ENCODE measurements at places on chromosomes 1 and 21.

DNA sequence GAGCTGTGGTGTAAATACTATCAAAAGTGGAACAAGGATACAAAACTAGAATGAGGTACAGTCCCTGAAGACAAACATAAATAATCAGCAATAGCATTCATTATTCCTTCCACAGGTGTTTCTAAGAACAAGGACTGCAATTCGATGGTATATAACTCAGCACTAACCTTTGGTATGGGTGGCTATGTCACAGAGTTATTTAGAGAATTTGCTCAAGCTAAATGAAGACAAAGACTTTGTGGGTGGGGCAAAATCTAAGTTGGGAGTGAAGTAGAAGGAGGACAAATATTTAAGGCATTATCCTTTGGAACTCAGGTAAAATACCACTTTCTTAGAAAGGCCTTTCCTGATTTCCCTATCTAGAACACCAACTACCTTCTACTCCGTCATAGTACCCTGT, 51.5 kb upstream of the CNN3 start:
- DNase-seq, result no peak

DNA sequence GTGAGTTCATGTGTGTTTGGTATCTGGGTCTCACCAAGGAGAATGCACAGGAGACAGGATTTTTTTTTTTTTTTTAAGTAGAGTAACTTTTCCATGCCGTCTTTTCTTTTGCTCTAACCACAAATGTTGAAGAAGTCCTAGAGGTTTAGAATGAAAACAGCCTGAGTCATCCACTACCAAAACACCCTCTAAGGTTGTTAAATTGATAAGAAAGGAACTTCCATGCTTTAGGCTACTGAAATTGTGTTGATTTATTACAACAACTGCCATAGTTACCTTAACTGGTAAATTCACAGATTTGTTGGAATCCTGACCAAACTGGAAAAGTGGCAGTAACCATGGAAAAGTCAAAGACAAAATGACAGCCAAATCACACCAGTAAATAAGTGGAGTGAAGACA, 375.6 kb downstream of the AMY1C start:
- DNase-seq, result no peak

DNA sequence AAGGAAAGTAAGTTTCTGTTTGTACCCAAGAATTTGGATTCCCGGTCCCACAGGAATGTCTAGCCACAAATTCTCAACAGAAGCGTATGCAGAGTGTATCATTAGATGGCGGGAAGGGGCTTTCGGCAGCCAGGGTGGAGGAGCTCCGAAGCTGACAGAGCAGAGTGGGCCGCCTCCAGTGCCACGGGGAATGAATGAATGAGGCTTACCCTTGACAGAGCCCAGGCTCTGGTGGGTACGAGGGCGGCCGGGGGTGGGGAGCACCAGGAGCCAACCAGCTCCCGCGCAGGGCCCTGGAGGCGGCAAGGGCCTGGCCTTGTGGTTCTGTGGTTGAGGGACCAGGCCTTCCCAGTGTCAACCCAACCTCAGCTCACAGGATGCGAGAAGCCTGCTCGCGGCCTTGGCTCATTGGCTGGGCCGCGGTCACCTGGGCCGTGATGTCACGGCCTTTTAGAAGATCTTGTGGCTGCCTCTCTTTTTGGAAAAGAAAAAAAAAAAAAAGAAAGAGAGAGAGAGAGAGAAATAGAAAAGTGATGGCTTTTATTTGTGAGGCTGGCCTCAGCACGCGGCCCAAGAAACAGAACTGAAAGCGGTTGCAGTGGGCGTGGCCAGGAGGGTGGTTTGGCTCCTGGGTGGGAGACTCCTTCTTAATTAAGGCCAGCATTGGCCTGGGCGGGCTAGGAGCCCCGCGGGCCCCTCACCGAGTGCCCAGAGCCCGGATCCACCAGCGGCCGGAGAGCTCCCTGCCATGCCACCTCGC, 34.9 kb upstream of the RUNX3 start:
- DNase-seq, result peak; percentile 75

DNA sequence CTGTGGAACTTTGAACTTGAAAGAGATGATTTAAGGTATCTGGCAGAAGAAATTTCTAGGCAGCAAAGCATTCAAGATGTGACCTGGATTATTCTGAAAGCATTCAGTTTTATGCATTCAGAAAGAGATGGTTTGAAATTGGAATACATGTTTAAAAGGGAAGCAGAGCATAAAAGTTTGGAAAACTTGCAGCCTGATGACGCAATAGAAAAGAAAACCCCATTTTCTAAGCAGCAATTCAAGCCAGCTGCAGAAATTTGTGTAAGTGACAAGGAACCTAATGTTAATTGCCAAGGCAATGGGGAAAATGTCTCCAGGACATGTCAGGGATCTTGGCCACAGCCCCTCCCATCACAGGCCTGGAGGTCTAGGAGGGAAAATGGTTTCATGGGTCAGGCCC, 354.0 kb downstream of the ZNF326 start:
- no peak for DNase-seq

- no peak for DNase-seq
These were observed 83.5 kb downstream of the SYF2 start for GRCh38 chr1:25148673-25149300.

DNA sequence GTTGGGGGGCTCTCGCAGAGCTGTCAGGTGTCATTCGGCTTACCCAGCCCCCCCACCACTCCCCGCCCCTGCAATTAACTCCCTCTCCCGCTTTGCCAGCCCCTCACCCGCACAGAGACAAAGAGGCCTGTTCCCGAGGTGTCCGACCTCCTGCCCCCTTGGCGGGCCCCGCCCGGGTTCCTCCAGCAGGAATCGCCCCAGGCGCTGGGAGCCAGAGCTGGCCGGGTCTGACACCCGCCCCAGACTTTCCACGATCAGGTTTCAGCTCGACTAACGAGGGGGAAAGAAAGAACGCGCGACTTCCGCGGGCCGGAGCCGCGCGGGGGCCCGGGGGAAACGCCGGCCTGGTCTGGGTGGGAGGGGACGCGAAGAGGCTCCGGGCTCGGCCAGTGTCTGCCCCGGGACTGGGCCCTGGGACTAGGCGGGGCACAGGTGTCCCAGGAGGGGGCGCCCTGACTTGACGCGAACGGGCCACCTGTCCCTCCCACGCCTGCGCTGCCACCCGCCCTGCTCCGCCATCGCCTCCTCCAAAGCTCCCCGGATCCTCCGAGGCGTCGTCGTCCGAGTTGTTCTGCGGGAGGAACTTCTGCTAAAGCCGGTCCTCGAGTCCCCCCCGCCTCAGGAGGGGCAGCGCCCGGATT, 36.4 kb upstream of the HHAT start:
- DNase-seq, result peak; percentile 23

GRCh38 chr1:198246337-198246736, 89.5 kb downstream of the NEK7 start:
- DNase-seq, result no peak

DNA sequence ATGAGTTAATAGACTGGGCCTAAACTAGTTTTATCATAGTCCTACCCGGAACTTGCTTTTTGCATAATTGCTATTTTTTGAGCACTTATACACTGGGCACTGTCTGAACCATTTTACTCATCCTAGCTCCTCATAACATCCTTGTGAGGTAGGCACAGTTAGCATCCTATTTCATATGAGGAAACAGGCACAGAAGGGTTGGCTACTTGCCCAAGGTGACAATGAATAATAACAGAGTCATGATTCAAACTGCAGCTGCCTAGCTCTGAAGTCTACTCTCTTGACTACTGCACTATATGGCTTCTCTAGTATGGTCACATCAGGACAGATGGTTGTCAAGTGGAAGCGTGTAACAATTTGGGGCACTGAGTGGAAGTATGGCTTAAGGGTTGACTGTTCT, 18.2 kb upstream of the RC3H1 start:
- DNase-seq, result no peak

DNA sequence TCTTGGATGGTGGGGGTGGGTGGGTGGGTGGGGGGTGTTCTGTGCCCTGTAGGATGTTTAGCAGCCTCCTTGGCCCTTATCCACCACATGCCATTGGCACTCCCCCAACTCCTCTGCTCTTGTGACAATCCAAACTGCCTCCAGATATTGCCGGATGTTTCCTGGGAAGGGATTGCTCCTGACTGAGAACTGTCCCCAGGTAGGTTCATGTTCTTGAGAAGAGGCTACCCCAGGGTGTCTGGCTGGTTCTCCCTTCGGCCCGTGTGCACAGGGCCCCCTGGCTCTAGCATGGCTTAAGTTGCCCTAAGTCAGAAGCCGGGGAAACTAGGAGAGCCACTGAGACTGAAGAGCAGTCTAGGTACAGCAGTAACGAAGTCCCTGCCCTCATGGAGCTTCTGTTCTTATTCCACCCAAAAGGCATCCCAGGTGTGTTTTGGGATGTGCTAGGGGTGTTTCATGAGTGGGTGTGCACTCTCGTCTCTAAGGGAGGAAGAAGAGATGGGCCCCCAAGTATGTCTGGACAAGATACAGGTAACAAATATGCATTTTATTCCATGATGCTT, 19.8 kb upstream of the THRAP3 start:
- no peak for DNase-seq

DNA sequence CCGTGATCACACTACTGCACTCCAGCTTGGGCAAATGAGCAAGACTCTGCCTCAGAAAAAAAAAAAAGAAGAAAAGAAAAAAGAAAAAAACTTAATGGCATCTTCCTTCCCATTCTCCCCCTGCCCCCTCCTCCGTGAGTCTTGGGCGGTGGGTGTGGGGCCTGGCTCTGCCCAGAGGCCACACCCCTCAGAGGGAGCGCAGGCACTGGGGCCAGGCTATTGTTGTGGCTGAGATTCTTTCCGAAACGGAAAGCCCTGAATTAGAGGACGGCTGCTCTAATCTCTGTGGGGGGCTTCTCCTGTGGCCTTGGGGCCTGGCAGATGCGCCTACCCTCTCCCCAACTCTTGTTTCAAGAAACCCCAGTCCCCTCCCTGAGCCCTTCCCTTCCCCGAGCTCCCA, 4.1 kb upstream of the FAM110D start:
- no peak for DNase-seq

- no peak for DNase-seq
These were observed 74.9 kb upstream of the TMPRSS15 start for GRCh38 chr21:18478513-18478912.

GRCh38 chr1:8873506-8874229, 4.8 kb downstream of the ENO1 start:
- no peak for DNase-seq

DNA sequence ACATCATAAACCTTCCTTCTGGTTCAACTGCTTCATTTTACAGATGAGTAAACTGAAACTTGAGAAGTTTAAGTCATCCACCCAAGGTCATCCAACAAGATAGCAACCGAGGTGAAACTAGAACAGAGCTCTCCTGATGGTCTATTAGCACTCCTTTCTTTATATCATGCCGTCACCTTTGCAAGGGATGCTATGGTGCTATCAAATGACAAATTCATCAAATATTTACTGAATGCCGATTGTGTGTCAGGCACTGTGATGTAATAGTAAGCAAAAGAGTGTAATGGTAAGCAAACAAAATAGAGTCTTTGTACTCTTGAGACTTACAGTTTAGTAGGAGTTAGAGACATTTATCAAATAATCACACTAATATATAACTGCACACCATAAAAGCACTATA, 14.0 kb upstream of the SGIP1 start:
- DNase-seq, result no peak

DNA sequence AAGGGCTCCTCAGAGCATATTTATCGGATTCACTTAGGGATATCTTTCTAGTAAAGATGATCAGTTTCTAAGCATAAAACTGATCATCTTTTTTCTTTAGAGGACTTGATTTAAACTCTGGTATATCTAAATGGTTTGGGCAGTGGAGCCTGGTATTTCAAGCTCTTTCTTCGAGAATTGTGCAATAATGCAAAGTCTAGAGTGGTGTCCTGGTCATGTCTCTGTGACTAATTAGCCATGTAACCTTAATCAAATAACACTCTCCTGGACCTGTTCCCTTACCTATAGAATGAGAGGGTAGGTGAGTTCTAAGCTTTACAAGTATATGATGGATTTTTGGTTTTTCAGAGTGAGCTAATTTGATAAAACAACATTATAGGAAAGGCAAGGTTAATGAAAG, 225.2 kb downstream of the RPS6KC1 start:
- no peak for DNase-seq

DNA sequence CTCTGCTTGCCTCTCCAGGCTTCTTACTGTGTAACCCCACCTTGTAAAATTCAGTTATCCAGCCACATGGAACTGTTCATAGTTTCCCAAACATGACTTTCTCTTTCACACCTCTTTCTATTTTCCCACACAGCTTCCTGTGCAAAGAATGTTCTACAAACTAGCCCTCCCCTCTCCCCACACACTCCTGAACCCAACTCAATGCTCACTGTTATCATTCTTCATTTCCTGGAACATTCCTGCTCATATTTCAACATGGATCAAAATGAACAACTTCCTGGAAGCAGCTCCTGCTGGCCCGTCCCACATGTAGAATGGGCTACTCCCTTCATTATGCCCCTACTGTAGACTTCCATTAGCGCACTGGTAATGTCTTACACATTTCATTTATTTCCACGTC, 7.5 kb upstream of the HSD11B1 start:
- DNase-seq, result no peak

DNA sequence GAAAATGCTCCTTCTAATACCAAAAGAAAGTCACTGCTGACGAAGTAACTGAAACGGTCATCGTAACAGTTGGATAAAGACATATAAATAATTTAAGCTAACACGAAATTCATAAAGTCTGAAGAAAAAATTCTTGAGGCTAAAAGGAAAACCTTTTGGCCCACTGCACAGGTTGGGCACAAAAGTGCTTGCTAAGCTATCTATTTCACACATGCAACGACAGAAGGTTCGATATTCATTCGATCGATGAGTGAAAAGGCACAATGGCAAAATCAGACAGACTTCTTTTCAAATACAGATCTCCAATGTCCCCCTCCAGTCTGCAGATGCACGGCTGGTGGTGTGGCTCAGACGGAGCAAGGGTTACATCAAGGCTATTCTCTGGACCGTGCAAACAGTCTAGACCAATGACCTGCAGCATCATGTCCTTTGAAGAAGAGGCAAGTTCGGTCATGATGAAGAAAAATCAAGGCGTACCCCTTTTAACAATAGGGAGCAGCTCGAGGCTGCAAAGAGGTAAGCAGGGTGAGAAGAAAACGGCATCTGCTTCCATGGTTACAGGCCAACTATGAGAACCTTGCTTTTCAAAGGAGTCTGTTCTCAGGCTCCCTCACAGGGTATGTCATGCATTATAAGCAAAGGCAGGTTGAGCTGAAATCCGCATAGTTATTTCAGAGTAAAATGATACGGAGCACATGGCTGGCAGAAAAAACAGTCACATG, 579.6 kb downstream of the USP25 start:
- no peak for DNase-seq

DNA sequence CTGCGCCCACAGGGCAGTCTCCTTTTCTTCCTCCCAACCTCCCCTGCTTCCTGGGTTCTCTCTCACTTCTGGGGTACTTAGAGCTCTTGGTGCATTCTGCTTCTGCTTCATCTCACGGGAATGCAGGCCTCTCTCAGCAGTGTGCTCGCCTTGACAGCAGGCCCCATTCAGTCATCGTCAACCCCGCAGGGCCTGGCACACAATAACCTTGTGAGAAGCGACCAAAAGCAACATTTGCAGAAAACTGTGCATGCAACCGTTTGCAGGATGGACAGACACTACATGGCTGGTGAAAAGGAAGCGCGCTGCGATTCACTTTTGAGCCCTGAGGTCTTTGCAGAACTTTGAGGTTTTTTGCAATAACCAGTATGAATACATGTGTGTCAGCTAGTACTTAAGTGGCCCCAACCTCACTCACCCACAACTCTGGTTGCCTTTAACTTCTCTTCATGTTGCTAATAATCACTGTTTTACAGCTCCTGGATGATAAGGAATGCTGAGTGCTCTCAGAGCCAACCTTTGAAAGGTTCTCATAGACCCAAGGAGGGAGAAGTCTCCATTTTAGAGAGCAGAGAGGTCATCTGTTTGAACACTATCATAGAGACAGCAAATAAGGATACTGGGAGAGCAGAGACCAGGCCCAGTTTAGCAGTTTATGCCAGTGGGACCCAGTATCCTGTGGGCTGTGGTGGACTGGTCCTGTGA, 2.5 kb upstream of the CD160 start:
- no peak for DNase-seq

- DNase-seq, result no peak
These were observed 66.4 kb upstream of the STUM start for GRCh38 chr1:226482196-226482595.

Data from T-helper 17 cell (primary cell).